ENCODE measurements at places on chromosomes 6 and 20.
A peak's percentile ranks its signal among the peaks of the same experiment; 100 is the strongest.

- DNase-seq, result no peak
Observed at GRCh38 chr6:53246924-53247323, 98.3 kb upstream of the GCM1 start.

- no peak for DNase-seq
Observed at GRCh38 chr6:74519163-74519562, 686.7 kb downstream of the COL12A1 start.

- DNase-seq, result peak; percentile 29
Observed at GRCh38 chr20:2402271-2402980, 21.7 kb downstream of the TGM6 start.

DNA sequence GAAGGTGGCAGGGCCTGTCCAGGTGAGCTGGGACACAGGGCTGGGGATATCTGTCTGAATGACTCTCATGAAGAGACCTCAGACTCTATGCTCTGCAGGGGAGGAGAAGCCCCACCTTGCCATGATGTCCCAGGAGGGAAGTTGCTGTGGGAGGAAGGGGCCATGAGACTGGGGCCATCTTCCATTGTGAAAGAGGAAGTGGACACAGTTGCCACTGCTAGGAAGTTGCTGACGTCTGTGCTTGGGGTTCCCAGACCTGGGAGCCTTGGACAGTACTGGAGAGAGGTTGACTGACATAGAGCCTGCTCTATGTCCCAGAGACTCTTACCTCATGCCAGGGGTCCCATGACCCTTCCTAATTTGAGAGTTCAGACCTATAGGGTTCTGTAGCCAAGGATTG is 24.5 kb downstream of the SIRPB1 start:
- DNase-seq, result no peak

- DNase-seq, result no peak
Observed at GRCh38 chr6:133992992-133993680, 40.1 kb downstream of the TBPL1 start.

- DNase-seq, result peak; percentile 76
Observed at GRCh38 chr20:38221119-38221589, 39.4 kb downstream of the KIAA1755 start.

- DNase-seq, result no peak
Observed at GRCh38 chr20:23270382-23270911, 80.1 kb upstream of the NXT1 start.

DNA sequence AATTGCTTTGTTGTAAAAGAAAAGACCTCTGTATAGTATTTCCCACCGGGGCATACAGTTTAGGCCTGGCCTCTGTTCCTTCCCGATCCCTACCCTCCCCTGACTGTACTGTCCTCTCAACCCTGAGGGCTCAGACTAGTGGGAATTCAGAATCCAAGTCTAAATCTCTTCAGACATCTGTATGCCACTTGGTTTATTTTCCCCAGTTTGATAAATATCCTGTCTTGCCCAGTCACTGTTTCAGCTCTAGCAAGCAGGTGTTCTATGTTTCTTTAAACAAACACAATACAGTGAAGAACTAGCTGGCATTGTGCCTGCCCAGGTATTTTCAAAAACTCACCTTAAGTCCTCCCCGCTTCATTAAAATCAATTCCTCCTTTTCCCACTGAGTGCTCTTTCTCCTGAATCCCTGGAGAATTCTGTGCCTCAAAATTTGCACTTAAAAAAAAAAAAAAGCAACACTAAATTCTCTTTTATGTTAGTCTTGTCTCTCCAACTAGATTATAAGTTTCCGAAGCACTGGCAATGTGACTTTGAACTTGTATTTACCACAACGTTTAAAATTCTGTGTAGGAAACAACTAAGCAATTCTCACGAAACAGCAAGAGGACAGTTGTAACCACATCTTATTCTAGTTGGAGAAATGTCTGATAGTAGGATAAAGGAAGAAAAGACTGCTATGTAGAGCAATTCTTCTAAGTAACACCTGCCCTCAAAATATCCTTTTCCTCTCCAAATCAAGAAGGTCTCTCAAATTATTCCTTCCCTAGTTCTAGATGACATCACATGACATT is 112.0 kb upstream of the CARMIL1 start:
- no peak for DNase-seq

- DNase-seq, result no peak
Observed at GRCh38 chr20:40588891-40589290, 100.1 kb downstream of the MAFB start.

- no peak for DNase-seq
Observed at GRCh38 chr20:63697868-63698545, 1.6 kb downstream of the TNFRSF6B start.

DNA sequence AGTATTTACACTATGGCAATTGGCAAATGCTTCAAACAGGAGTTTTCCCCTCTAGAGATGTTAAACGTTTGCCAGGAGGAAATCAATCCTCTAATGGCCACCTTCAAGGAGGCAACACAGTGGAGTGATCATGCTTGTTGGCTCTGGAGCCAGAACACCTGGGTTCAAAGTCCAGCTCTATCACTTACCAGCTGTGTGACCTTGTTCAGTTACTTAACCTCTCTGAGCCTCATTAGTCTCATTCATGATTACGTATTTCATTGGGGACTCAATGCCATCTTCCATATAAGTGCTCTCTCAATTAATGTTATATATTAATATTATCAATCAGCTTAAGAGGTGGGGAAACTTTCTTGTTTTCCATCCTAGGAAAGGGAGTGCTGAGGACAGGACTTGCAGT is 26.1 kb downstream of the SLC52A3 start:
- DNase-seq, result no peak

GRCh38 chr6:130827247-130828149 is at the start of gene SMLR1:
SMLR1 (plus strand) TSS chr6:130827406; CDS start chr6:130827414, 8 bp downstream.
- no peak for DNase-seq

GRCh38 chr20:37919389-37920040 is 16.6 kb downstream of the VSTM2L start:
- no peak for DNase-seq

DNA sequence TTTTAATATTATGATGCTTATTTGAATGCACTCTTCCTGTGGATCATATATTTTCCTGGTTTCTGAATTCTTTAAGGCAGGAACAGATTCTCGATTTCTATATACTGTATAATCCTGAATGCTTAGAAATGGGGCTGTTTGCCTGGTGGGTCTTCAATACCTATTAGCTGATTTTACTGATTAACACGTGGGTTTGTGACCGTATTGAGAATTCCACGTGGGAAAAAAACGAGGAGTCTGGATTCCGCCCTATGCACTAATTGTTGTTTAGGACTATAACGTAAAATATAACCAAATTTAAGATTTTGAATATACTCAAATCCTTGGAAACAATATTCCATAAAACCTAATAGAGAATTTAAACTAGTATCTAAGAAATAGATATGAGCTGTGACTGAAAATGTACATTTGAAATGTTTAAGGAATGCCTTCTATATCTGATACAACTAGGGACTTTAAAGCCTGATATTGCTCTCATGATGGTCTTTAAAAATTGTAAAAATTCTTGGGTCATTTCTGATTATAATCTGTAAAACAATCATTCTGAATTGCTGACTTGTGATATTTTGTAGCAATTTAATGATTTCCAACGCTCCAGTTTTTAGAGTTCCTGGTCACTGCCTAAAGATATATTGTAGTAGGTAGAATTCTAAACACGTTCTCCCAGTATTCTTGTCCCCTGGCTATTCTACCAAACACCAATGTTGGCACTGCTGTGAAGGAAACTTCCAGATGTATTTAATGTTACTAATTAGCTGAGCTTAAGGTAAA is 93.6 kb upstream of the NOX3 start:
- DNase-seq, result no peak

GRCh38 chr6:156454867-156455266 is 322.3 kb upstream of the ARID1B start:
- no peak for DNase-seq

- DNase-seq, result no peak
Observed at GRCh38 chr6:20693466-20694063, 159.3 kb downstream of the CDKAL1 start.

GRCh38 chr6:164842085-164842484 is 467.3 kb downstream of the C6orf118 start:
- no peak for DNase-seq

- peak; percentile 58 for DNase-seq
Observed at GRCh38 chr6:7058250-7058923, 49.4 kb upstream of the RREB1 start.

GRCh38 chr6:108555399-108556052 is 5.2 kb upstream of the FOXO3 start:
- DNase-seq, result no peak

GRCh38 chr6:16412171-16412570 is 173.8 kb downstream of the GMPR start:
- DNase-seq, result no peak

- no peak for DNase-seq
Observed at GRCh38 chr6:133956416-133957049, 3.5 kb downstream of the TBPL1 start.

DNA sequence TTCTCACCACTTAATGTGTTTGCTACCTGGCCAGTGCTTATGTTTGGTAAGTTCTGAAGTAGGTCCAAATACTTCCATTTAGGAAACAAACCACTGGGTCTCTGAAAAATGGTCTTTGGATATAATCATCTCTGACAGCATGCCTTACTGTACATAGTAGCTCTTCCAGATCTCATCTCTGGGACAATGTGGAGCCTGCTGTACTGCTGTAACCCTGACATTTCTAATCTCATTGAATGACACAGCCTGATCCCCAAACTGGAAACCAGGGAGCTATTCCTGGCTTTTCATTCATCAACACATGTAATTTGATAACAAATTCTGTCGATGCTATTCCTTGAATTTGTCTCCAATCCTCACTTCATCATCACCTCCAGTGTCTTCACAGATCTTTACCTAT is 23.5 kb downstream of the OGFRL1 start:
- DNase-seq, result no peak

DNA sequence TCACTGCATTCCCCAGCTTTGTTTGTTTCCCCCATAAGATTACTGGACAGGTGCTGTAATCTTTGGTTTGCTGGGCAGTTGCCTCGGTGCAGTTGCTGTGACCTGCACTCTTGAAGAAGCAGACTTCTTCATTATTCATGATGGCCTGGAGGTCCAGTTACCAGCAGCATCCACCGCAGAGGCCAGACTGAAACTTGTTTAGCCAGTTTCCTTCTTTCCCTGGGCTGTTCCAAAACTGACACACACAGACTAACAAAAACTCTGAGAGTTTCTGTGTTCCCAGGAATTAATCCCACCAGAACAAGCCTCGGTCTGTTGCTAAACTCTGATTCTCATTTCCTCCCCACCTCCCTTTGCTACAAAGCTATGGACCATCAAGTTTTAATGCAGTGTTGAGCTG is 144.1 kb downstream of the QRSL1 start:
- no peak for DNase-seq

- DNase-seq, result no peak
Observed at GRCh38 chr6:43122146-43122545, 46.0 kb downstream of the PTK7 start.

DNA sequence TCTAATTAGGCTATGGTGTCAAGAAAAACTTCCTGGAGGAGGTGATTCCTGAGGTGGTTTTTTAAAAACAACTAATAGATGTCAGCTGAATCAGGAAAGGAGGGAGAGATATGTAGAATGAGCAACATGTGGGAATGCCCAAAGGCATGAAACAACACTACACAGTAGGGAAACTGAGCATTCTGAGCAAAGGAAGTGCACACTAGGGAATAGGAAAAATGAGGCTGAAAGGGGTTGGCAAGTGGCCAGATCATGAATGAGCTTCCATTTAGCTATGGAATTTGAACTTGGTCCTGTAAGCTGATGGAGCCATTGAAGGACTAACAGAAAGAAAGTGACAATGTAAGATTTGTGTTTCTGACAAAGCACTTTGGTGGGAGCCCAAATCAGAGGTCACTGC is 16.9 kb upstream of the SLC35F1 start:
- no peak for DNase-seq

DNA sequence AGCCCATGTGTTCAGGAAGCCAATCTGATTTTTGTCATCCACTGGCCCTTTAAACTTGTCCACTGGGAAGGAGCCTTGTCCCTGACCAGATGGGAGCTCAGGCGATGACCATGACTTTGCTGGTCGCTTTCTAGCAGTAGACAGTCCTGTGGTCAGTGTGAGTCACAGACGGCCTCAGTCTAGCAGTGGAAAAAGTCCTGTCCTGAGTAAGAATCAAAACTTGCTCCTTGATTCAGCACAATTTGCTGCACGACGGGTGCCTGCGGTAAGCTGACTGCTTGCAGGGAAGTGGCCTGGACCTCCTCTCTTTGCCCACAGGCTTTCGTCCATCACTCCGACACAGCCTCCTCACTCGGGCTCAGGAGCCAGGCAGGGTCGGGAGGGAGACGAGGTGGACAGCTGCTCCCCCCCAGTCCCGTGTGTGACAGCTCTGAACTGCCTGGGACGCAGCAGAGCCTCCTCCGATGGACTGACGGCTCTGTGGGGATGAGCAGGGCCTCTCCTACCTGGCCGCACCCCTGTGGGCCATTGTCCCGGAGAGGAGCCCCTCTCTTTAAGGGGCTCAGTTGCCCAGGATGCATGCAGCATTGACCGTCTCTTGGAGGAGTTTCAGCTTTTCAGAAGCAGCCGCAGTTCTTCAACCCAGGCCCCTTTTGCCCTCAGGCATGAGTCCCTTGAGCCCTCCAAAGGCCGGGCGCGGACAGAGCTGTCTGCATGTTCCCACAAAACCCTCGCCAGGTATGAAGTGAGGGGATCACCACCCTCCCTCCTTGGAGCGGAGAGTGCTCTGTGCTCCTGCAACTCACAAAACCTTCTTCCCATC is 209.2 kb downstream of the ANKRD60 start:
- DNase-seq, result no peak

- DNase-seq, result no peak
Observed at GRCh38 chr6:22804620-22805261, 235.4 kb downstream of the HDGFL1 start.

- no peak for DNase-seq
Observed at GRCh38 chr20:62924442-62925075, 1.7 kb downstream of the DIDO1 start.

DNA sequence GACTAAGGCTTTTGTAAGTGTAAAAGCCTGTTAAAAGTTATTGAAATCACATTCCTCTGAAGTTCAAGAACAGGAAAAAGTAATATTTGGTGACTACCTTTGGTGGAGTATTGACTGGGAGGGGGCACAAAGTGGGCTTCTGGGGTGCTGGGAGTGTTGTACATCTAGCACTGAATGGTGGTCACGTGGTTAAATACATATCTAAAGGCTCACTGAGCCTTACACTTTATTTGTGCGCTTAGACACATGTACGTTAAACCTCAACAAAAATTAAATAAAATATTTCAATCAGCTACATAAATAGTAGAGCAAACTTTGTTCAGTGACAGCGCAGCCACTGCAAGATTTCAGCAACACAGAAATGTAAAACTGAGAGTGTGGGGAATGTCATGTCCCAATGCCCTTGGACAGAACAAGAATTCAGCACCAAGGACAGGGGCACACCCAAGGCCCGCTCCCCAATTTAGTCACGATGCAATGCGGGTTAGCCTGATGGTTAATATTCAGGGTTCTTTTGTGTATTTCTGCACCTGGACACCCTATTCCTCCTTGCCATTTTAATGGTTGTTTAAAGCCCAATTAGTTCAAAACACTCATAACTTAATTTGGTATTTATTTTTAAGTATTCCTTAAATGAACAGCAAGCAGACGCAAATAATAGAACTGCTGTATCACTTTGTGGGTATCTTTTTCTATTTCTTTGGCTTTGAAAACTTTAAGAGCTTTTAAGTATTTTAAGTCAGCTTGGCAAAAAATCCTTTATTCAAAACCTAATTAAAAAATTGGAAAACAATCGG is 37.4 kb downstream of the ANGPT4 start:
- peak; percentile 26 for DNase-seq

- no peak for DNase-seq
Observed at GRCh38 chr6:162572240-162572639, 155.3 kb downstream of the PRKN start.

- DNase-seq, result no peak
Observed at GRCh38 chr6:54613596-54613995, 233.0 kb upstream of the FAM83B start.

All from suppressor macrophage treated with lipopolysaccharide for 1 hour (primary cell).